ENCODE measurements at places on chromosomes 1 and 21.

DNA sequence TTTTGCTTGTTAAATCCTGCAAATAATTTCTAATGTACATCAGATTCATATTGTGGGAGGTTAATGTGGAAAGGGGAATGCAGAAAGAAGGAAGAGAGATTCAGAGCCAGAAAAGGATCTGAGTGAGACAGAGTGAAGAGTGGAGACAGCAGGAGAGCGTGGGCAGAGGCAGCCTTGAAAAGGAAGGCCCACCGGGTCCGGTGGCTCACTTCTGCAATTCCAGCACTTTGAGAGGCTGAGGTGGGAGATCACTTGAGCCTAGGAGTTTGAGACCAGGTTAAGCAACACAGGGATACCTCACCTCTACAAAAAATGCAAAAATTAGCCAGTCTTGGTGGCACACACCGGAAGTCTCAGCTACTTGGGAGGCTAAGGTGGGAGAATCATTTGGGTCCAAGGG lies 222.0 kb upstream of the RAB4A start:
- peak; percentile 33 for DNase-seq

DNA sequence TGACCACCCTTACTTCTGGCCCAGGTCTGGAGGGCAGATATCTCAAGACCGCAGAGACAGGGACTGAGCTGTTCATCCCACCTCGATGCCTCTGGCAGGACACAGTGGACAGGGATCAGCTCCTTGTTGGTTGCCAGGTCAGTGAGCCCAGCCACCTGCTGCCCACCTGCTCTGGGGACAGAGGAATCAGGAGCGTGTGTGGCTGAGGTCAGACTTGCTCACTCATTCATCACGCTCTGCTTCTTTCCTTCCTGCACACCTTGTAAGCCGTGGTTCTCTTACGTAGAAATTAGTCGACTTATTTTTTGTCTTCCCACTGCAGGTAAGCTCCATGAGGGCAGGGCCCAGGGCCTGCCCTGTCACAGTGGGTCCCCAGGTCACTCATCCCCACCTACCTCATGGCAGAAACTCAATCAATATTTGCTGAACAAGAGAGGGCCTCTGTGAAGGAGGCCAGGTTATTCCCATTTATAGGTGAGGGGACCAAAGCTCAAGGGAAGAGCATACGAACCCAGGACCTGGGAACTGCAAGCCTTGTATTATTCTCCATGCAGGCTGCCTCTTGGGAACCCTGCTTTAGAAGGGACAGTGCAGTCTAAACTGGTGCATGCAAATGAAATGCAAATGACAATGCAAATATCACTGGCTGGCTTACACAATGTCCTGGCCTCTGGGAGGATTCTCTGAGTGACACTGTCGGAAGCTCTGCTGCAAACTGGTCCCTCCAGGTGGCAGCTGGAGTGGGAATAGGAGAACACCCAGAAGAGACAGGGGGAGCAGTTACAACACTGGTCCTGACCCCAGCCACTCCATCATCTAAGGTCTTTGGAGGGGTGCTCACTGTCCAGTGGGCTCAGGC lies 58.4 kb upstream of the PAX7 start:
- DNase-seq: no peak

DNA sequence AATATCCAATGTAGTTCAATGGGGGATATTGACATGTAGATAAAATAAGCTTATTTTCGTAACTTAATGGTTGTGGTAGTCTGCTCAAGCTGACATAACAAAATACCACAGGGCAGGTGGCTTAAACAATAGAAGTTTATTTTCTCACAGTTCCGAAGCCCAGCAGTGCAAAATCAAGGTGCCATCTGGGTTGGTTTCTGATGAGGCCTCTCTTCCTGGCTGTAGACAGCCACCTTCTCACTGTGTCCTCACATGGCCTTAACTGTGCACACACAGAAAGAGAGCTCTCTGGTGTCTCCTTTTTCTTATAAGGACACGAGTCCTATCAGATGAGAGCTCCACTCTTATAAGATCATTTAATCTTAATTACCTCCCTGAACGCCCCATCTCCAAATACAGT lies 64.8 kb upstream of the IPO9 start:
- no peak for DNase-seq

- DNase-seq: no peak
Measured at GRCh38 chr1:41455479-41456332, 28.8 kb downstream of the EDN2 start.

DNA sequence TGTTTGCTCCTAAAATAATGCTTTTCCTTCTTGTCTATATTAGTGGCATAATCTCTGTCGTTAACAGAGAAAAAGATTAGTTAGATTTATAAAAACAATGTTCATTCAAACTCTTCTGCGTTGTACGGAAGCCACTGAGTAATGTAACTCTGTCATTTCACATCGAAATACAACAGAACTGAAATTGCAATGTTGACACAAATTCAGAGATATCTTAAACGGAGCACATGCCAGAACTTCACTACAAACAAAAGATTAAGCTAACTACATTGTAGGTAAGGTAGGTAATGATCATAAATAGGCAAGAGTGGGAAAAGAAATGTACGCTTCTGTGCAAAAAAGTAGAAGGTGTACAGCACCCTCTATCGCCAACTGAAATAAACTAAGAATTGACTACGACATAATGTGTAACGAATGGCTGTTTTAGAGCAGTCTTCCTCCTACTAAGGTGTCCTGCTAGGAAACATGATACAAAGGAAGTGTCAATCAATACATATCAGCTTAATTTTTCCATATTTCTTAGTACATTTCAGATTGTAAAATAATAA lies 56.6 kb downstream of the PCNX2 start:
- no peak for DNase-seq

DNA sequence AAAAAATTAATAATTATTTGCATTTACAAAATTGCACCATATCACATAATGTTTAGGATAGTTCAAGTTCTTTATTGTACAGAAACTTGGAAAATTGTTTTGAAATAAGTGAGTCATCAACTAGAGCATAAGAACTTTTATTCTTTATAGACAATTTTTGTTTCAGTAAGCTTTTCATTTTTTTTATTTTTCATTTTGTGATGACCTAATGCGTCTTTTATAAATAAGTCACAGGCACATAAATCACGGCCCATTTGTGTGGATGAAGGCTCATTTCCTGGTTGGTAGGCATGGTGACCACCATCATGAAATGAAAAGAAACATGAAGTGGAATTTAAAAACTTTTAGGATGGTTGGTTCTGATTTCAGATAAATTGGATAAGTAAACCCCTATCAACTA lies 39.3 kb downstream of the SPAG17 start:
- DNase-seq: no peak

DNA sequence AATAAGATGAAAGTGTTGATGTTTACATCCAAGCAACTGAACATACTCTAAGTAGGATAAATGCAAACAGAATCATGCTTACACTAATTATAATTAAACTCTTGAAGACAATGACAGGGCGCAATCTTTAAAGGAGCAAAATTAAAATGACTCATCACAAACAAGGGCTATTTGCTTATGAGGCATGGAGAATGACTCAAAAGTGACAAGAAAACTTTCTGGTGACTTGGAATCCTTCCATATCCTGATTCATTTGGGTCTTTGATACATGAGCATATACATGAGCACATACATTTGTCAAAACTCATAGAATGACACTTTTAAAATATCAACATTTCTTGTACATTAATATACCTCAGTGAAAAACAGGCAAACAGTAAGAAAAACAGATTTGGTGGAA lies 1632.3 kb downstream of the KCNT2 start:
- DNase-seq: no peak

DNA sequence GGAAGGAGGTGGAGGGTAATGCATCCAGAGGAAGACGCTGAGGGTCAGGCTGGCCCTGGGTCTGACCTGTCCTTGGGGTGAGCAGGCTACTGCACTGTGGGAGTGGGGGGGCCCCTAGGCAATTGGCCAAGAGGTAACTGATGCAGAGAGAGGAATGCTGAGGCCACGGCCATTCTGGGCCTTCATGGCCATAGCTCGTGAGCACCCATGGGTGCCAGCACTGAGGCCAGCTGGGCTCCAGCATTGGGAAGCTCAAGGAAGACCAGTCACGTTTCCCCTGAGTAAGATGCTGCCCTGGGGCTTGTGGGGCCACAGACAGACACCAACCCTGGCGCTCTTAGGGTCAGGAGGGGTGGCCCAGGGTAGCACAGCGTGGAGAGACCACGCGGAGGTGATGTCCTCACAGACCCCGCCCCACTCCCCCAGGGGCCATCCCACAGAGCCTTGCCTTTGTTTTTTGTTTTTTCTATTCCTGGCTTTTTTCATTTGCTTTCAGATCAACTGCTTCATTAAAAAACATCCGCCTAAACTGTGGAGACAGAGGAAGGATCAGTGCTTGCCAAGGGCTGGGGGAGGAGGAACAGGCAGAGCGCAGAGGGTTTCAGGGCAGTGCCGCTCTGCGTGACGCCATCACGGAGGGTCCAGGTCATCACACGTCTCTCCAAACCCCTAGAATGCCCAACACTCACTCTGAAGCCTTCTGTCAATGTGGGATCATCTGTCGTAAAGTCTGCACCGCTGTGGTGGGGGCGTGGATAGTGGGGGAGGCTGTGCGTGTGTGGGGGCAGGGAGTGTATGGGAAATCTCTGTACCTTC lies 61.1 kb downstream of the SIK1 start:
- no peak for DNase-seq

DNA sequence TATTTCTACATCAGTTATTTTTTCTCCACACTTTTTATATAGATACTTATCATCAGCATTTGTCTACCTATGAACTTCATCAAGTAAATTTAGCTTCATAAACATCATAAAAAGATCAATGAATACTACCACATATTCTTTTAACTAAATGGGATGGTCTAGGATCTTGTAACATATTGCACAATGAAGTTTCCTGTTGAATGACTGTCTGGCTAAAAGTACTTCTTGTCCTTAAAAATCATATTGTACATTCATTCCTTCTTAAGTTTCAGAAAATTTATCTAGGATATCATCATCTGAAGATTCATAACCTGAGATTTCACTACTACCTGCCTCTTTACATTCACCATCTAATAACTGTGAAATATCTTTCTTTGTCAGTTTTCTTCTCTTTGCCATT lies 69.0 kb downstream of the MAGI3 start:
- no peak for DNase-seq
